Stimulated activated CD4-positive, alpha-beta T cell treated with anti-CD3 and anti-CD28 coated beads, Interleukin-12 subunit alpha, Interleukin-12 subunit beta, amount 100 ng/mL, for 4 hours (primary cell): ENCODE measurements at places on chromosomes 4 and X.

GRCh38 chr4:140707325-140707724 lies 48.9 kb downstream of the TBC1D9 start:
- no peak for DNase-seq

DNA sequence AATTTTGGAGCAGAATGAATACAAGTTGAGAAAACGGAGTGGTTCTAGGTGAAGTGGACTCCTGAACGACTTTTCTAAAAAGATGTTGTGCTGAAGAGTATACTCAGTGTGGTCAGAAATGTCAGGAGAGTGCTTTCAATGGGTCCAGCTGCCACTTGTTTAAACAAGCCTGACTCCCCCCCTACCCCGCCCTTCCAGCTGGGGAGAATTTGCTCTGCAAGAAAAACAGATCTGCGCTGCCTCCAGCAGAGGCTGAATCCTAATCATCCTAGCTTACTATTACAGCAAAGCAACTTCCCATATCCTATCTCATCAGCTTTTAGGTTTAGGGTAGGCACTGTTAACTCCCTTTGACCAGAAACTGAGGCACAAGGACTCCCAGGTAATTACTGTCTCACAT lies 1.9 kb downstream of the MAP3K15 start:
- DNase-seq, result no peak

GRCh38 chr4:138405934-138406567 lies 163.9 kb upstream of the SLC7A11 start:
- no peak for DNase-seq

- no peak for DNase-seq
Measured at GRCh38 chr4:7813674-7814073, 126.0 kb downstream of the AFAP1 start.

- no peak for DNase-seq
Measured at GRCh38 chr4:55184600-55185523, 59.5 kb upstream of the KDR start.

DNA sequence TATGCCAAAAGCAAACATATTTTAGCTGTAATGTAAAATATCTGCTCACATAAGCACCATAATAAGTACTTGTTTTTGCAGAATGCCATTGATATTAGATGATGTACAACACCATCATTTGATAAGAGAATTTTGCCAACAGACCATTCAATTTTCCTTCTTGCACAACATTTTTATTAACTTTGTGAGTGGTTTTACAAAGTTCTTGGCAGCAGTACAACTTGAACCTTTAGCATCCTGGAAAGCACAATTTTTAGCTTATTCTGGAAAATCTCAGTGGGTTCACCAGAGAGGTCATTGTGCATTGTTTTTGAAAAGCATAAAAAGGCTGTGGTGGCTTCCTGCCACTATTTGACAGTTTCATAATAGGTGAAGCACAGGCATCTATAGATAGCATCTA lies 26.4 kb upstream of the REPS2 start:
- no peak for DNase-seq

GRCh38 chr4:2305766-2306501 lies 44.0 kb upstream of the MXD4 start:
- DNase-seq, result no peak
